Activated CD4-positive, alpha-beta memory T cell treated with anti-CD3 and anti-CD28 coated beads, Interleukin-2, amount 10 ng/mL, durations not matched to agents 7 days and 5 days (primary cell): ENCODE measurements at places on chromosomes 16 and 17.
A peak's percentile ranks its signal among the peaks of the same experiment; 100 is the strongest.

- no peak for DNase-seq
Observed at GRCh38 chr17:80647746-80648145, 103.1 kb downstream of the RPTOR start.

DNA sequence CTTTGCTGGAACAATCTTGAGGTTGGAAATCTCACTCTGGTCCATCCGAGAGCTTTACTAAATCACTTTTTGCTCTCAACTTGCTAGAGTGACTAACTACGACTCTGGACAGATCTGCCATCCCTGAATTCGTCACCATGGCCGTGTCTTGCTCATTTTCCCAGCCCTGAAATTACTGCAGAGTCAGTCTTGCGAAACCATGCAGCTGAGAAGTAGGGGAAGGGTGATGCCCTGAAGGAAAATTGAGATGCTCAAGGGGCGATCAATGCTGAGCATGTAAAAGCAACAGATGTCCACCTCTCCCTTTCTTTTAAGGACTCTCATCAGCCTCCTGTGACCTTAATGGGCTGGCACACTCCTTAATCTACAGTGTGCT, 18.8 kb downstream of the PCTP start:
- no peak for DNase-seq

DNA sequence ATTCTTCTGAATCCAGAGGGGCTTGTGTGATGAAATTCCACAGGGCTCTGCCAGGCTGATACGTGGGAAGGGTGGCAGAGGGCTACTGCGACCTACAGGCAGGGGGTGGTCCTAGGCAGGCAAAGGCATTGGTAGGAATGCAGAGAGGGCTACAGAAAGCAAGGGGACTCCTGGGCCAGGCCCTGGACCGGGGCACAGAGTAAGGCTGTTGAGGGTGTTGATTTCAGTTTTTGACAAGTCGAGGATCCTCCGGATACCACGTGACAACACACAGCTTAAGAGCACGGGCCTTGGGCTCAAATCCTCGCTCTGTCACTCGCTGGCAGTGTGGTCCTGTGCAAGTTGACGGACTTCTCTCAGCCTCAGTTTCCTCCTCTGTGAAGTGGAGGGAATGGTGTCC, 19.1 kb upstream of the DOC2B start:
- no peak for DNase-seq

- DNase-seq = peak; percentile 46
Observed at GRCh38 chr17:59963738-59964481, 630 bp downstream of the RNFT1 start.

GRCh38 chr17:57994436-57994835, 6.4 kb upstream of the VEZF1 start:
- DNase-seq = no peak
